Chondrocyte (in vitro differentiated cells): ENCODE measurements at places on chromosomes 2 and 18. TPM values are rescaled to one million over a fixed set of nuclear protein-coding genes. Genes with fewer than 3 reads are reported as not detected.

VAMP8 gene
- 1.6 to 2.4 TPM (median 2.1 TPM) in 3 replicates for total RNA-seq

HNRNPLL gene
- total RNA-seq, result 41.8 to 55.7 TPM (median 45.2 TPM) in 3 replicates

MATN3 gene
- total RNA-seq, result 17.0 to 17.7 TPM (median 17.0 TPM) in 3 replicates

ACADL gene
- total RNA-seq, result not detected in 3 replicates

SLC23A3 gene
- 2.0 to 2.7 TPM (median 2.4 TPM) in 3 replicates for total RNA-seq

SERPINB4 gene
- total RNA-seq, result not detected in 3 replicates
